ENCODE measurements at places on chromosomes 1 and 21.

DNA sequence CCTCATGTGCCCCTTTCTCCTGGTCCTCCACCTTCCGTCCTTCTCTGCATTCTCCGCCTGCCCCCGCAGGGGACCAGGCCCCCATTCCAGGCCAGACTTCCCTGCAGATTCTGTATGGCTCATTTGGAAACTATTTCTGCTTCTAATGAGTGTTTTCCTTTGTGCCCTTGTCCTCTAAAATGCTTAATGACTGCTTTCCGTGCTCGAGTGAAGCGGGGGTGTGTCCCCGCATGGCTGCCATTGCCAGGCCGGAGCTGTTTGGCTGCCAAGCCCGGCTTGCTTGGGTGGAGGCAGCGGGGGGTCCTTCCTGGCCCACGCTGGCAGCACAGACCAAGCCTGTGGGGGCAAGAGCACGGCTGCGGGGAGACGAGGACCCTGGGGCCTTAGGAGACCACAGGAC, 299.3 kb upstream of the VAMP3 start:
- DNase-seq: no peak

DNA sequence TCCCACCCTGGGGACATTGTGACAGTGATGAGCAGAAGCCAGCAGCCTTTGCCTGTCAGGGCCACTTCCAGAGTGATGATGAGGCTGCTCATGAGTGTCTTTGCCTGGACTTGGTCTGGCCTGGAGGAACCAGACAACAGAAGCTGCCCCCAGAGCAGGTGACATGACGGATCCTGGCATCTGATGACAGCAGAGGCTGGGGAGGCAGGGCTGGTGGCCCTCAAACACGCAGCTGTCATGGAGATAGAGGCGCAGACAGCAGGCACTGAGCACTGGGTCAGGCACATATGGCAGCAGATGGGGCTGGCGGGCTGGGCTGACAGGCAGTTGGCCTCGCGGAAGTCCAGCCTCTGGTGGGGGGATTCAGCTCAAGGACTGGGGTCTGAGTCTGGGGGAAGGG, 66.4 kb upstream of the STUM start:
- DNase-seq: no peak

- peak; percentile 25 for DNase-seq
Observed at GRCh38 chr1:180815188-180815587, 97.5 kb upstream of the KIAA1614 start.

DNA sequence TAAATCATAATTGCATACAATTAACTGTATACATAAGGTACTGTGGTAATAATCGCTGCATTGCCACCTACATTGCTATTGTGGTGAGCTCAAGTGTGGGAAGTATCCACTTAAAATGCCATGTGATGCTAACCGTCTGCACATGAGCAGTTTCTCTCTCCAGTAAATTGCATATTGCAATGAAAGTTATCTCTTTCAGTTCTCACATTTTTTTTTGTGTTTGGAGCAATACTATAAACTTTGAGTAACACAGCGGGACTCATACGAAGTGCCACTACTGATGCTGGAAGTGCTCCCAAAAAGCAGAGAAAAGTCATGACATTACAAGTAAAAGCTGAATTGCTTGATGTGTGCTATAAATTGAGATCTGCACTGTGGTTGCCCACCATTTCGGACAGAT, 38.5 kb downstream of the DISC1 start:
- peak; percentile 34 for DNase-seq

DNA sequence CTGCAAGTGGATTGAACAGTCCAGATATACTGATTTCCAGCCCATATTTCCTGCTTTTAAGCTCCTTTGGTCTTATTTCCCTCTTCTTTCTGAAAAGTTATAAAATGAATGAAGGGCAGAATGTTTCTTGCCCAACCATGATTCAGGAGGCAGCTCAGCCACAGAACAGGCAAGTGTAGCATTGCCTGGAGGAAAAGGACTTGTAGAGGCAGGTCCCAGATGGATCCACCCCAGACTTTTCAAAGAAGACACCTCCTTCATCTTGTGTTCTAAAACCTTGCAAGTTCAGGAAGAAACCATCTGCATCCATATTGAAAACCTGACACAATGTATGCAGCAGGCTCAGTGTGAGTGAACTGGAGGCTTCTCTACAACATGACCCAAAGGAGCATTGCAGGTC, at the start of gene CLCA2:
TSS of gene CLCA2 (plus strand) at position 299 of the 400 bp plus-strand sequence. CDS start at position 376, 77 bp downstream.
- no peak for DNase-seq

DNA sequence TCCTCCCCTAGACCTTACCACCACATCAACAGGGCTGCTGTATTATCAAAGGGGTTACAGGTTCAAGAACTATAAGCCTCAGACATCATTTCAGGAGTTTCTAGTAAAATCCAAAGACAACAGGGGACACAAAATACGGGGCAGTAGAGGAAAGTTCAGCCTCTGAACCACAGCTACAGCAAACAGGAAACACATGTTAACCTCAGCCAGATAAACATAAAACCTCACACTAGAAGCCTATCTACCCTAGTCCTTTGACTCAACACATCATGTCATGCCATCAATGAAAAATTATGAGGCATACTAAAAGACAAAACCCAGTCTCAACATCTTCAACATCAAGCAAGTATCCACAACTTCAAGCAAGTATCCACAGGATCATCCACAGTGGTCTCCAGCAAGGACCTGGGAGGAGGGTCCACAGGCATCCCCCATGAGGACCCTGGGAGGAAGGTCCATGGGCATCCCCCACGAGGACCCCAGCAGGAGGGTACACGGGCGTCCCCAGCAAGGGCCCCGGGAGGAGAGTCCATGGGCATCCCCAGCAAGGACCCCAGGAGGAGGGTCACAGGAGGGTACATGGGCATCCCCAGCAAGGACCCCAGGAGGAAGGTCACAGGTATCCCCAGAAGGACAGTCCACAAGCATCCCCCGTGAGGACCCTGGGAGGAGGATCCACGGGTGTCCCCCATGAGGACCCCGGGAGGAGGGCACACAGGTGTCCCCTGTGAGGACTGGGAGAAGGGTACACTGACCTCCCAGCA, 440.0 kb downstream of the MATN1 start:
- no peak for DNase-seq

DNA sequence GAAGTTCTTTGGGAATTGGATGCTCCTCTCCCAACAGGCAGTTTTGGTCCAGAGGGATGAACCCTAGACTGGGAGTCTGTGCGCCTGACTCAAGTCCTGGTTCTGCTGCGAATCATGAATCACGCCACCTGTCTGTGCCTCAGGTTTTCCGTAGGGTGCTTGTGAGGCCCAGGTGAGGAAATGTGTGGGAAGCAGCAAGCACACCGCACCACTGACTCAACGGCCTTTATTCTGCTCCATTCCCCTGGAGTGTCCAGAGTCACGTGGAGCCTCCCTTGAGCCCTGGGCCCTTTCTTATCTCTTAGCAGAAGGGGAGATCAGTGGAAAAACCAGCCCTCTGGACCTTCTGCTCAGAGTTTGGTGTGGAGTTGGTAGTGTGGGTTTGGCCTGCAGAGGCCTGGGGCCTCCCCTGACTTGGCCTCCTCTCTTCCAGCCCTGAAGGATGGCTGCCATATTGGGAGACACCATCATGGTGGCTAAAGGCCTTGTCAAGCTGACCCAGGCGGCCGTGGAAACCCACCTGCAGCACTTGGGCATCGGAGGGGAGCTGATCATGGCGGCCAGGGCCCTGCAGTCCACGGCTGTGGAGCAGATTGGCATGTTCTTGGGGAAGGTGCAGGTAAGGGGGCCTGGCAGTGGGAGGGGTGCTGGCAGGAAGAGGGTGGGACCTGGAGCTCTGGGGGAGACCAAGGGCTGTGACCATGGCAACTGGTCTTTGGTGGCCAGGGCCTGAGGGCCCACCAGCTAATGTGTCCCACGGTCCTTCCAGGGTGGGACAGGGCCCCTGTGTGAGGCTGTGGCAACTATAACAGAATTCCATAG, 21.1 kb downstream of the COQ8A start:
- DNase-seq: no peak

DNA sequence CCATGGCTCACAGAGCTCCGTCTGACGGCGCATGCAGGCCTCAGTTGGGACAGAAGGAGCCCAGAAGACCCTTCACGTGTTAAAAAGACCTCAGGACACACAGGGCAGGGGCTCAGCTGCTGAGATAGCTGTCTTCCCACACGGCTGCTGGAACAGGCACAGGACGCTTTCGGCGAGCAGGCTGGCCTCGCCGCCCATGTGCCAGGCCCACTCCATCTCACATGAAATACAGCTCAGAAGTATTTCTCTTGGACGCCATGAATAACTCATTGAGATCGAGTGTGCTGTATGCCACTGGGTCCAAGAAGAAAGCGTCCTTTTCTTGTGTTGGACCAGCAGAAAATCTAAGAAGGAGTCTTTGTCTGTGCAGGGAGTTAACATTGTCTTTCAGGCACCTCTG, 69.6 kb downstream of the SIM2 start:
- DNase-seq: no peak

DNA sequence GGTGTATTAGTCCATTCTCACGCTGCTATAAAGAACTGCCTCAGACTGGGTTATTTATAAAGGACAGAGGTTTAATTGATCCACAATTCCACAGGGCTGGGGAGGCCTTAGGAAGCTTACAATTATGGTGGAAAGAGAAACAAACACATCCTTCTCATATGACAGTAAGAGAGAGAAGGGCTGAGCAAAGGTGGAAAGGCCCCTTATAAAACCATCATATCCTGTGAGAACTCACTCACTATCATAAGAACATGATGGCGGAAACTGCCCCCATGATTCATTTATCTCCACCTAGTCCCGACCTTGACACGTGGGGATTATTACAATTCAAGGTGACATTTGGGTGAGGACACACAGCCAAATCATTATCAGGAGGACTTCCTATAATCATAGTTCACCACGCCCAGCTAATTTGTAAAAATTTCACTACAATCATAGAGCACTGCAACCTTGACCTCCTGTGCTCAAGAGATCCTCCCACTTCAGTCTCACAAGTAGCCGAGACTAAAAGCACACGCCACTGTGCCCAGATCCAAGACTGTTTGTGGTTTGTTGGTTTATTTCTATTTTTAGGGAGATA, 164.9 kb downstream of the RERE start:
- DNase-seq: no peak

GRCh38 chr1:156439777-156440183, 60.8 kb downstream of the MEF2D start:
- DNase-seq: no peak

DNA sequence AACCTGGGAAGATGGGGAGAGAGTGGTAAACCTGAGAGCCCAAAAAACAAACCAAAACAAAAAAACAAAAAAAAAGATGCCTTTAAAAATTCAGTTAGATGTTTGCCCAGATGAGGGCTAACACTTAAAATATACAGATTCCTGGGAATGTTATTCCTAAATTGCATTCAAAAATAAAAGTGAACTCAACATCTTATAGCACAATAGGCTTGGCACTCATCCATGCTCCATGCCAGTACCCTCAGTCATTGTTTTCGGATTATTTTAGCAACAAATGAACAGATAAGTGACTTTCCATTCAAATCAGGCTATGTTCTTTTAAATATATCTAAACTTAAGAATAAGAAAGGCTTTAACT, 3.7 kb downstream of the ATP1A1 start:
- no peak for DNase-seq

DNA sequence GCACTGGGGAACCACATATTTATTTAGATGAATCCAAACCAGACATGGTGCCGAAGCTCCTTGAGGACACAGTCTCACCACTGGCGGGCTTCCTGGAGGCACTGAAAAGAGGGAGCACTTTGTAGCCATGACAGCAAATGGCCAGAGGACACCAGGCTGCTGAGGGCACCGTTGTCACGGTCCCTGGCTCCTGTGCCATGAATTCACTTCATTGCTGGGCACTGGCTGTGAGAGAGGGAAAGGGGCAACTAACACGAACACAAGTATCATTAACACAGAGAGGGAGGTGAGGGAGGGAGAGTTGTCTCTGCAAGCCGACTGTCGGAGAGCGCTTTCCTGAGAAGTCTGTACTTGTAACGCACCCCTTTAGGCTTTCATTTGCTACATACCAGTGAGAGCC, 9.4 kb upstream of the PSRC1 start:
- DNase-seq: no peak

- DNase-seq: no peak
Observed at GRCh38 chr1:153543736-153544135, 1.9 kb downstream of the S100A4 start.

- no peak for DNase-seq
Observed at GRCh38 chr1:240854367-240854766, 242.4 kb upstream of the GREM2 start.

DNA sequence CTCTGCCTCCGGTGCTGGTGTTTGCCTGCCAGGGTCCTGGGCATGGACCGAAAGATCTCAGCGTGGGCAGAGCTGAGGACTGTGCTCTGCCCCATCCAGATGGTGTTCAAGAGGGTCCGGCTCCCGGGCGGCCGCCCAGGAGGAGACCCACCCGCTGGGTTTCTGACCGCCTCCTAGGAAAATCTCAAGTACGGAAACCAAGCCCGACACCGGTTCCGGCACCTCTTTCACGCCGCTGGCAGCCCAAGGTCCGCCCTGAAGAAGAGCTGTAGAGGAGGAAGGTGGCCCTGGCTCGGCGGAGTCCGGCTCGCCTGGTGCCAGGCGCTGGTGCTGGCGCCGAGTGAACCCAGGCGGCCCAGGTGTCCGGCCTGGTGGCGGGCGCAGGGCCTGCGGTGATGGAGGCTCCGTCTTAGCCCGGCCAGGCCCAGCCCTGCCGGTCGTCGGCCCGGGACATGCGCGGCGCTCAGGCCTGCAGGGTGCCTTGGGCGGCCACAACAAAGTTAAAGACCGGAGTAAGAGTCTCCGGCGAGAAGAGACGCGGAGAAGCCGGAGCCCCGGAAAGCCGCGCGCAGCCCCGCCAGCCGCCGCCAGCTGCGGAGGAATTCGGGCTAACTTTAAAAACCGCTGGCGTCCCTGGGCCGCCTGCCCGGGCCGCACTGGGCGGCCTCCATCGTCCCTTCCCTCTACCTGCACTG, 1.5 kb downstream of the GRIK3 start:
- no peak for DNase-seq

DNA sequence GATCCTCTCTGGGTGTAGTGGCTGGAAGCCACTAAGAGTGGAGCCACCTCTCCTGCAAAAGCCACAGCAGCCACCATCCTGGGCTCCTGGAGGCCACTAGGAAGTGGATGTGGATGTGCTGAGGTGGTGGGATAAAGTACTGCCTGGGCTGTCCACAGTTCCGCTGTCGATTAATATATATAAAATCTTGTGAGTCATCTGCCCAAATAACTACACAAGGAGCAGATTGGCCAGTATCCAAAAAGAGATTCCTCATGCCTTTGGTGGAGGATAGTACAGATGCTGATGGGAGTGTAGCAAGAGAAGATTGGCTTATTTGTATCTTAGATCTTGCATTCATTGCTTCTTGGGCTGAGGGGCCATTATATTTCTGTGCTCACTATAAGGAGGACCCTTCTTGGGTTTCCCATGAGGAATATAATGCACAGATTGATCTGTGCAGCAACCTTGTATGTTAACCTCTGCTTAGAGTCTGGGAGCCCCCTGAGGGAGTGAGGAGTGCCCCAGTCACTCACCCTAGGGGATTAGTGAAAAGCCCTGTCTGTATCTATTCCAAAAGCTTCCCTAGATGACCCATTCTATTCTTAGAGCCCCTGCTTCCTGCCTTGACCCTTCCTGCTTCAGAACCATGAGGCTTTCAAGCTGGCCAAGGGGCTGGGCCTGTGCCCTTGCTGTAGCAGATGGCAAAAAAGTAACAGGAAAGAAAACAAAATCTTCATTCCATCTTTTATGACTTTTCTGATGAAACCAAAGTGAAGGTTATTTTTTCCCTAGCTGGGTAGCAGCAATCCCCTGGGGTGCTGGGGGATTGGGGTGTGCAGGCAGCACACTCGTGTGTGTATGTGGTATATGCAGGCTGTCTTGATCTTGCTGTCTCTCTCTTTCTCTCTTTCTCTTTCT, 31.7 kb downstream of the RCSD1 start:
- no peak for DNase-seq

GRCh38 chr1:150508982-150509381, 1.1 kb downstream of the ECM1 start:
- DNase-seq: no peak
